GM10248 (cell line): ENCODE measurements at places on chromosomes 13 and 19.

DNA sequence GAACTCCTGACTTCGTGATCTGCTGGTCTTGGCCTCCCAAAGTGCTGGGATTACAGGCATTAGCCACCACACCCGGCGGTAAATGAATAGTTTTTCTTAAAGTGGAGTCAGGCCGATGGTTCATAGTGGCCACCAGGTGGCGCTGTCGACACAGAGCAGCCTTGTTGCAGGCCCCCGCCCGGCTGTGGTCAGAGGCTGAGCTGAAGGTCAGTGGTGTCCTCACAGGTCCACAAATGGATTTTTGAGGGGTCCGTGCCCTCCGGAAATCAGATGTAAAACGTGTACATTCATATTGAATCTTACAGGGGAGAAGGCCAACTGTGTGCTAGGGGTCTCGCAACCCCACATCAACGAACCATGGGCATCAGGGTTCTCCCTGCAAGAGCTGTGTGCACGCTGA lies 13.4 kb upstream of the WDR18 start:
- no peak for DNase-seq

GRCh38 chr19:246551-246950 lies 44.7 kb downstream of the PLPP2 start:
- no peak for DNase-seq

GRCh38 chr19:1135454-1135853 lies 31.7 kb downstream of the GPX4 start:
- DNase-seq: no peak

GRCh38 chr13:40764587-40765403 lies 6.2 kb downstream of the MRPS31 start:
- DNase-seq: no peak

DNA sequence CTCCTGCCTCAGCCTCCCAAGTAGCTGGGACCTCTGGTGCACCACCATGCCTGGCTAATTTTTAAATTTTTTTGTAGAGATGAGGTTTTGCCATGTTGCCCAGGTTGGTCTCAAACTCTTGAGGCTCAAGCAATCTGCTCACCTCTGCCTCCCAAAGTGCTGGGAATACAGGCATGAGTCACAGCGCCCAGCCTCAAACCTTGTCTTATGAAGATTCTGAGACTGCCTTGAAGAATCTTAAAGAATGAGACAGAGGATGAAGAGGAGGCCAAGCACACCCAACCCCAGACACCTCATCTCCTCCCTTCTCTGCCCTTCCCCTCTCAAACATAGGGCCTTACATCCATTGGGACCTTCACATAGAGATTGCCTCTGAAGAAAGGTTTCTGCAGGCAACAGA lies 179.7 kb downstream of the ABCC4 start:
- DNase-seq: no peak

- DNase-seq: no peak
Measured at GRCh38 chr13:59034198-59034597, 1129.5 kb downstream of the DIAPH3 start.
